CD4-positive, alpha-beta T cell treated with Interleukin-6 at 100 ng/mL for 8 hours (primary cell): ENCODE measurements at places on chromosomes 12 and 14.

DNA sequence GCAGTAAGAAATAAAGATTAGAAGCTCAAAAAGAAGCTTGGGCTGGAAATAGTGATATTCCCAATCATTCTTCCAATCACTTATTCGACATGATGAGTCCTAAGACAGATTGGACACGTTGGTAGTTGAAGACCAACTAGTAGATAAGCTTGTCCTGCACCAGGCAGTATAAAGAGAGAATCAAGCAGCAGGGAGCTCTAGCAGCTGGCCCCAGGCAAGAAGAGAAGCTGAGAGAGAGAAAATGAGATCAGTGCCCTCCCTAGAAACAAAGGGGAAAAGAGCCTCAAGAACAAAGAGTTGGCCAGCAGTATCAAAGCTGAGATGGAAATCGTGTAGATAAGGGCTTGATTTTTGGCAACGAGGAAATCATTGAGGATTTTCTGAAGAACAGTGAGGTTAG is 20.6 kb downstream of the RASSF8 start:
- no peak for DNase-seq

GRCh38 chr12:89129167-89129870 is 223.0 kb downstream of the DUSP6 start:
- DNase-seq: no peak

DNA sequence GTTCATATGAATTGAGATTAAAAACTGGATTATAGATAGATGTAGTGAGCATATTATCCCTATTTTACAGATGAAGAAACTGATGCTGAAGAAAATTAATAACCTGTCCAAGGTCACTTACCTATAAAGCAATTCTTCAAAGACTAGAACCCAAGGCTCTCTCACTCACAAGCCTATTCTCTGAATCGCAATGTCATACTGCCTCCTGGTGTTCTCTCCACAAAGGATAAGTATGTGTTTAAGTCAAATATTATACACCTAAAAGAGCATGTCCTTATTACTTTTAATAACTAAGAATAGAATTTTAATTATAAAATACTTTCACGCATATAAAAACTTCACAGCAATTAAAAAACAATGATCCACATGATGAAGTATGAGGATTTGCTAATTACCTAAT is 721.3 kb upstream of the USP15 start:
- no peak for DNase-seq

GRCh38 chr12:3179731-3180130 is 102.6 kb downstream of the TSPAN9 start:
- no peak for DNase-seq

- no peak for DNase-seq
Measured at GRCh38 chr12:66115071-66115600, 15.4 kb downstream of the LLPH start.

DNA sequence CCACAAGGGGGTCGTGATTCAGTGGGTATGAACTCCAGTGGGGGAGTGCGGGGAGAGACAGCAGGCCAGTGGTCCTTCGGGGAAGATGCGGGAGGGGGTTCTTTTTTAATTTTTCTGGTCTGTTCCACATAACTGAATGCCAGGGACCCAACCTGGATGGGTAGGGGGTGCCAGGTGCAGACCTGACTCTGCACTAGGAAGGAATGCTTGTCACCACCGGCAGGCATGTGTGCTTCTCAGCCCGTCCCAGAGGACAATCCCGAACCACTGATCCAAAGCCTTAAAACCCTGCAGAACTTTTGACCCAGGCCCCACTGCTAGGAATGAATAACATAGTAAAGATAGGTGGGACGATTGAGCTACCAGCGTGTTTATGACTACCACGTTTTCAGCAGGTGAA is 72.0 kb downstream of the DIO3 start:
- DNase-seq: no peak

DNA sequence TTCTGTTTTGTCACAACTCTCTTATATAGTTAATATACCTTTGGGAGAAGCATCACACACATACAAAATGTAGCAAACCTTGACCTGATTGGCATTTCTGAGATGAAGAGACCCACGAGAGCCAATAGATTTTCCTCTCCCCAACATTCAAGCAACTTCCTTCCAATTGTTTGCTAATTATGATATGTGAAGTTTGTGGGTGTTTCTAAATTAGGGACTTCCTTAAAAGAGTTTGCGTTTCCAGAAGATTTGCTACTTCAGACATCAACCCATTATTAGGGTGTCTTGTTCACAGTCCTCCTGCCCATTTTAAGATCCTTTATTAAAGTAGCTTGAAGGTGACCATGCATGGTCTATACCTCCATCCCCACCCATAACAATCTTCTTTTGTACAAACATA is 9.4 kb downstream of the AICDA start:
- DNase-seq: no peak
